T-helper 22 cell (primary cell): ENCODE measurements at places on chromosomes 5 and 9.

DNA sequence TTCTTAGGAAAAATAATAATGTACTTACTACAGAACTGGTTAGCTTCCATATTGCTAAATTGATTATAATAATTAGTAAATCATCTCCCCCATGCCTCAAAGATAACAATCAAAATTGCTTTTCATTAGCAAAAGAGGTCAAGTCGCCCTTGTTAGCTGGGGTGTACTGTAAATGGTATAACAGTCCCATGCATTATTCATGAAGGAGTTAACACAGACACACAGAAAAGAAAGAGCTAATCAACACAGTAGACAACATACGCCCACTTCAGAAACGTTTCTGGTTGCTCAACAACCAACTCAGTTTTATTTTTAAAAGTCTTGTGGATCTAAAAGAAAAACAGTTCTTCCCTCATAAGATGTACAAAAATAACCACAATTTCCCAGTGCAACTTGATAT is 100.2 kb downstream of the MPDZ start:
- DNase-seq = no peak

DNA sequence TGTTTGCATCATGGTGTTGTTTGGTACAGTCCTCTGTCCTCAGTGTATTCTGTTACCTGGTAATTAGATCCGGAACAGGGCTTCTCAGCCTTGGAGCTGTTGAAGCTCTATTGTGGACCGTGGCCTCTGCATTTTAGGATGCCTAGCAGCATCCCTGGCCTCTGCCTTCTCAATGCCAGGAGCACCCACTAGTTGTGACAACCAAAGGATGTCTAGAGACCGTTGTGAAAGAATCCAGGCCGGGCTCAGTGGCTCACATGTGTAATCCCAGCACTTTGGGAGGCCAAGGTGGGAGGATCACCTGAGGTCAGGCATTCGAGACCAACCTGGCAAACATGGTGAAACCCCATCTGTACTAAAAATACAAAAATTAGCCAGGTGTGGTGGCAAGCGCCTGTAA is 159.6 kb downstream of the CACNA1B start:
- no peak for DNase-seq

DNA sequence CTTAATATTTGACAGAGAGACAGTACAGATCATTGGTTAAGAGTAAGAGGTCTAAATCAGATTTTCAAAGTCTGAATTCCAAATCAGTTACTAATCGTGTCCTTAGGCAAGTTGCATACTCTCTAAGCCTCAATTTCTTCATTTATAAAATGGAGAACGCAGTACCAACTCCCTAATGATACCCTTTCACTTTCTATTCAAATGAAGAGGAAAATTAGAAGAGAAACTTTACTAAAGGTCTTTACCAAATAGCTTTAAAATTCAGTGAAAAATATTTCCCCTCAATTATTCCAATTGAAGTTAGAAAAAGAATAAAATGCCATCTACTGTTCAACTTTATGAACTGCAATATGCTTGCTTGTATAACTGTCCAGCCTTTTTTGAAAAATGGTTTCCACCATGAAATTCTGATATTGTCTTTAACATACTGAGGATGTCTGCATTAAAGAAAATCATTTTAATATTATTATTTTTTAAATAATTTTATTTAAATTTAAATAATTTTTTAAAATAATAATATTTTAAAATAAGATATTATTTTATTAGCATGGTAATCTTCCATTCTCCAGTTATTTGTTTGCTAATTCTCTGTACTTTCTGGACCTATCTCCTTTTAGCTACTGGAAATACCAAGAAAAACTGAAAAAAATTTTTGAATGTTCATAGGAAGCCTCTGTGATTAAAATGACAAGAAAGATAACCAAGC is 36.0 kb downstream of the POC5 start:
- DNase-seq = no peak

- no peak for DNase-seq
Observed at GRCh38 chr5:5751498-5751897, 329.0 kb downstream of the ICE1 start.

DNA sequence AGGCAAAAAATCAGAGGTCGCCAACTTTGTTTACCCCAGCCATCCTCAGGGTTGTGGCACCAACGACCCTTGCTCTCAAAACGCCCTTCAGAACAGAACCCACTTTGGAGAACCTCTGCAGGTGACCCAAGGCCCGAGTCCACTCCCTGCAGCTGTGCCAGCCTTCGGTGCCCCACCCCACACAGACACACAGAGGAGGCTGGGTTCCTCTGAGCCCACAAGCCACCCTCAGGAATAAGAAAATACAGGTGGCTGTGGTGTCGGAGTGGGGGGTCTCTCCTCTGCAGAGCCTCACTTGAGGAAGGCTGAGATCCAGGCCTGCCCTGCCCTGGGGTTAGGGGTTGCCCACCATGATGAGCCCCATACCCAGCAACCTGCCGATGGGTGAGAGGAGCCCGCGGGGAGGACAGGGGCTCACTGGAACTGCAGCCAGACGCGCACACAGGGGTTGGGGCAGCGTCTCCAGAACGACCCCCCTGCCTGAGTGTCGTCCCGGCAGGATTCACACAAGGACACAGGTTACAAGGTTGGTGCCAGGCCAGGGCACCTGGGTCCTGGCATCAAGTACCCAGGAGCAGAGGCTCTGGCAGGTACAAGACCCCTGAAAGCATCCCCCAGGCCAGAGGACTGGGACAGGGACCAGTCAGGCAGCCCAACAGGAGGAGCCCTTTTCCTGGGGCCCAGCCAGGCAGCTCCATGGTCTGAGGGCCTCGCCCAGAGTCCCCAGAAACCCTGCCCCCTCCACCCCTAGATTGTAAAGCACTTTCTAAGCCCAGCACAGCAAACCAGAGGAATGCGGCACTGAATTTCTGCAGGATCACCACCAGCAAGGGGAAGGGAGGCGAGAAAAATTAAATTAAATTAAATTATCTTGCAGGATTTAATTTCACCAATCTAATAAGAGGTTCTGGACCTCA is 40.0 kb downstream of the NACC2 start:
- no peak for DNase-seq

- DNase-seq = no peak
Observed at GRCh38 chr5:147072622-147073021, 162.2 kb upstream of the STK32A start.

GRCh38 chr9:38162332-38163211 is 93.5 kb upstream of the SHB start:
- DNase-seq = no peak

- no peak for DNase-seq
Observed at GRCh38 chr9:68585034-68585761, 44.5 kb upstream of the TMEM252 start.

- DNase-seq = no peak
Observed at GRCh38 chr5:61752588-61752987, 420.5 kb downstream of the ZSWIM6 start.

DNA sequence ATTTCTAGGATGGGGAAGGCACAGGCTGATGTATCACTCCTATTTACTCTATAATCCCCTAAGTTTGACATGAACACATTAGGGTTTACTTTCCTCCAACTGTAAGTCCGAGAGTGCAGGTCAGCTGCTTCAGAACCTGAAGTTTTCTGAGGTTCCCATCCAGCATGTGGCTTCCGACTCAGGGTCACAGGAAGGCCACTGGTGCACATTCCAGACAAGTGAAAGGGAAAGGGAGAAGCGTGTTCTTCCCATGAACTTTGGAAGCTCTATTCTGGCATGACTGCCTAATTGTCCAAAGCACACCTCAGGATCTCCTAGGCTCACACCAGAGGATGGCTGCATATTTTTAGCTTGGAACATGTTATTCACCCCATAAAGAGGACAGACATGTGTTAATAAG is 602.6 kb downstream of the SEMA5A start:
- DNase-seq = no peak

DNA sequence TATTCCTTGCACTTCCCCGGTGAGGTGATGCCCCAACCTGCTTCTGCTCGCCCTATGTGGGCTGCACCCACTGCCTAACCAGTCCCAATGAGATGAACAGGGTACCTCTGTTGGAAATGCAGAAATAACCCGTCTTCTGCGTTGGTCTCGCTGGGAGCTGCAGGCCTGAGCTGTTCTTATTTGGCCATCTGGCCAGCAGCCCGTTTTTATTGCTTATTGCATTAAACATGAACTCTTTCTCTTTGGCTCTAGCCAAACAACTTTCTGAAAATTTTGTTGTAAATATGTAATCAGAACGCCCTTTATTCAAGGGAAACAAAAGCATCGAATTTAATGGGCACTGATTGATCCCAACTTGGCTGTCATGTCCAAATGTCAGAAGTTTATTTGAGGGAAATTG is 124.7 kb upstream of the FTMT start:
- DNase-seq = no peak

DNA sequence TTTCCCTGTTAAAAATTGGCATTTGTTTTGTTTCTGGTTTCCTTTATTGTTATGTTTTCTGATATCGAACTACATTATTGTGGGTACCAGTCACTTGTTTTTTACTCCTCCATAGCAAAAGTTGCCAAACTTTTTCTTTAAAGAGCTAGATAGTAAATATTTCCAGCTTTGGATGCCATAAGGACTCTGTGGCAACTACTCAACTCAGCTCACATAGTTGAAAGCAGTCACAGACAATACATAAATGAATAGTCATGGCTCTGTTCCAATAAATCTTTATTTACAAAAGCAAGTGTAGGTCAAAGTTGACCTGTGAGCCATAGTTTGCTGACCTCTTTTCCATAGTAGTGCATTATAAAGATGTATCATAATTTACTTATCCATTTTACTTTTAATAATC is 305.0 kb downstream of the RASEF start:
- no peak for DNase-seq

- DNase-seq = no peak
Observed at GRCh38 chr5:45796959-45797553, 100.9 kb upstream of the HCN1 start.

GRCh38 chr9:92726971-92727715 is 37.5 kb downstream of the BICD2 start:
- DNase-seq = no peak

- no peak for DNase-seq
Observed at GRCh38 chr5:97745817-97746216, 562.8 kb upstream of the RIOK2 start.

GRCh38 chr9:88773627-88774244 is 217.5 kb upstream of the S1PR3 start:
- DNase-seq = no peak

DNA sequence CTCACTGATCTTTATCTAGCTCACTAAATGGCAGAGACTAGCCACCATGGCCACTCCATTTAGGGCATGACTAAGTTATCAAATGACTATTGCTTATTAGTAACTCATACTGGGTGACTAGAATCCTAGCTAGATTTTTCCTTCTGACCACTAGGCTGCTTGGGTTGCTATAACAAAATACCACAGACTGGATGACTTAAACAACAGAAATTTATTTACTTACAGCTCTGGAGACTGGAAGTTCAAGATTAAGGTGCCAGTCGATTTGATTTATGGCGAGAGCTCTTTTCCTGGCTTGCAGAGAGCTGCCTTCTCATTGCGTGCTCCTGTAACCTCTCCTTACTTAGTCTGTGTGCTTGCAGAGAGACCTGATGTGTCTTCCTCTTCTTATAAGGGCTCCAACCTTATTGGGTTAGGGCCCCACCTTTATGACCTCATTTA is 55.0 kb upstream of the APC start:
- DNase-seq = no peak

DNA sequence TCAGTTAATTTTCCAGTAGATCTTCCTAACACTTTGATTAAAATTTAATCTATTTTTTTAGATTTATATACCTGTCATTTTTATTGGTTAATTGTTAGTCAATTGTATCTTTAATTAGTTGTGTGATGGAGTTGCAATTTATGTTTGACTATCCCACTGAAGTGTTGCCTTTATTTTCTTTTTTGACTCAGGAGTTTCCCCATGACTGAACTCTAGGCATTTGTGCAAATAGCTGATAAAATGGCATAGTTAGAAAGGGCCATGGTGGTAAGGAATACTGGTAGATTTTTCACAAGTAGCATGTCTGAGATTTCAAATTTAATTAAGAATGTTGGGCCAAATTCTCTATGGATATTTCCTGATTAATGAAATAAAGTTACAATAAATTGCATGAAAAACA is 273.1 kb upstream of the DAB2 start:
- no peak for DNase-seq

GRCh38 chr9:122536134-122536533 is 9.0 kb upstream of the OR1N1 start:
- DNase-seq = no peak
